ENCODE measurements at places on chromosomes 16 and 17. TPM values are rescaled to one million over a fixed set of nuclear protein-coding genes. Genes with fewer than 3 reads are reported as not detected.
A peak's percentile ranks its signal among the peaks of the same experiment; 100 is the strongest.

The C16orf89 gene
- total RNA-seq: not detected

DNA sequence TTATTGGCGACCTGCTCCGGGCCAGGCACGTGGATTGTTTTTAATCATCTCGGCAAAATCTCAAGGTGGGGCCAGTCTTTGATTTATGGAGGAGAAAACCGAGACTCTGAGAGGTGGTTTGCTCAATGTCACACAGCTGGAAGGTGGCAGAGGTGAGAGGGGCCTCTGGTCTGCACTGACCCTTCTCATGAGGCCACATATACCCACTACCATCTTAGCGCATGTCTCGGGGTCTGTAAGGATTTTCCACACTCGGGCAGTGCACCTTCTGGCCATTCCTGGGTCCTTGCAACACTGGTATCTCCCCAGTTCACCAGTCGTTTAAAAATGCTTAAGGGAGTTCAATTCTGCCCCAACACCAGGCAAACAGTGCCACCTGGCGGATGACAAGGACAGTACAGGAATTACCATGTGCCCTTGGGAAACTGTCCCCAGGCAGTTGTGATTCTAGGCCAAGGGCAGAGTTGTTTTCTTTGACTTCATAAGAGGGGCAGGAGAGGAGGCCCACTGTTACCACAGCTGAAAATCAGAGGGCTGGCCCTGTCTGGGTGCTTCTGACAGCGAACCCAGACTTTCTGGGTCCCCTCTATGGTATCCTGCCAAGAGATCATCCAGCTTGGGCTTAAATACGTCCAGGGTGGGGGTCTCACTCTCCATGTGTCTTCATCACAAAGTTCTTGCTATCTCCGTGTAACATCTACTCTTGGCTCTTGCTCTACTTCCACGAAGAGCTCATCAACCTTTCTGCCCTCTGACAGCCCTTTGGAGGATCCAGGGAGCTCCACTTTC, 39.4 kb upstream of the RAI1 start:
- DNase-seq: peak; percentile 82
- no peaks in the 10 kb centered on the region for H3K4me1 ChIP-seq
- H3K27me3 ChIP-seq: no peaks in the 10 kb centered on the region
- H3K27ac ChIP-seq: no peak overlapping the region
- no peaks in the 10 kb centered on the region for H3K36me3 ChIP-seq
- no peak overlapping the region for H3K4me3 ChIP-seq

- DNase-seq: no peak
- H3K4me3 ChIP-seq: no peak overlapping the region
- no peak overlapping the region for H3K27ac ChIP-seq
- no peaks in the 10 kb centered on the region for H3K27me3 ChIP-seq
- no peaks in the 10 kb centered on the region for H3K4me1 ChIP-seq
Observed at GRCh38 chr17:17221329-17221728, 15.2 kb upstream of the PLD6 start.

The CCL7 gene
- not detected for total RNA-seq

DNA sequence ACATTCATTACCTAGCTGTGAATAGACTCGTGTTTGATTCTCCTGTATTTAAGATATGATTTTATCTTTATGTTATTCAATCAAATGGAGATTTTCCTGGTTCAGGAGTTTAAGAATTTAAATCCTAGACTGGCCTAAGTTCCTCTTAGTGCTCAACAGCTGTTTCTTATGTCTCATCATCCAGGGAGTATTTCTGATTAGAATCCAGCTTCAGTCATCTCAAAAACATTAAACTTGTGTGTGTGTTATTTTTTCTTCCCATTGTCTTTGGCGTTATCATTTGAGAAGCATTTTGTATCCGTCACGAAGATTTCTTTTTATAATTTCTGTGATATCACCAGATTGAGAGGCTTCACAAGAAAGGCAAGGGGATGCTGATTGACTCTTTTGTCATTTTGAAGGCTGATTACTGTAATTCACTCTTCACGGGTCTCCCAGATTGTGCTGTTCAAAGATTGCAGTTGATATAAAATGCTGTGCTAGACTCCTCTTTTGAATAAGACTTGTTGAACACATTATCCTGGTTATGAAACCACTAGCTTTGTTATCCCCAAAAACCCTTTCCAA, 204.8 kb downstream of the CDH8 start:
- H3K4me1 ChIP-seq: no peaks in the 10 kb centered on the region
- no peaks in the 10 kb centered on the region for H3K27me3 ChIP-seq
- H3K27ac ChIP-seq: no peak overlapping the region

The TRIM47 gene
- total RNA-seq: 43.2 TPM

GRCh38 chr16:50497592-50497991, 50.6 kb upstream of the NKD1 start:
- H3K4me3 ChIP-seq: no peak overlapping the region
- no peaks in the 10 kb centered on the region for H3K27me3 ChIP-seq
- H3K36me3 ChIP-seq: no peaks in the 10 kb centered on the region
- H3K4me1 ChIP-seq: no peaks in the 10 kb centered on the region

GRCh38 chr16:48619547-48619946, 9.6 kb upstream of the N4BP1 start:
- no peak overlapping the region for H3K4me3 ChIP-seq
- no peaks in the 10 kb centered on the region for H3K27me3 ChIP-seq
- H3K36me3 ChIP-seq: no peaks in the 10 kb centered on the region

DNA sequence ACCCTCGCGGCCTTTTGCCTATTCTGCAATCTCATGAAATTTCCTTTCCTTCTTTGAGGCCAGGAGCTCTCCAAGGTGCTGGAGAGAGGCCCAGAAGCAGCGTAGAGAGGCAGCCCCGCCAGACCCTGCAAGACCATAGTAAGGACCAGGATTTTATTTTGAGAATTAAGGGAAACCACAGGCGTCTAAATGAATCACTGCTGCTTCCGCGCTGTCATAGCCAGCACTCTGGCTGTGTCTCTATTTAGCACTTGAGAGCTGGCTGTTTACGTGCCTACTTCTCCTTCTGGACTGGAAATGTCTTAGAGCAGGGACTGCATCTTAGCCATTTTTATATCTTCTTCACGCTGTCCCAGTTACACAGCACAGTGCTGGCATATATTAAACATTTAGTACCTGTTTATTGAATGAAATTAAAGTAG, 37.6 kb upstream of the PIRT start:
- no peak overlapping the region for H3K4me3 ChIP-seq
- DNase-seq: no peak
- H3K27me3 ChIP-seq: peaks cover 2% of the 10 kb centered on the region
- no peak overlapping the region for H3K27ac ChIP-seq
- no peaks in the 10 kb centered on the region for H3K4me1 ChIP-seq

The IKZF3 gene
- total RNA-seq: 3.1 TPM

- no peak overlapping the region for H3K4me3 ChIP-seq
- DNase-seq: no peak
- H3K36me3 ChIP-seq: no peaks in the 10 kb centered on the region
- H3K27ac ChIP-seq: no peak overlapping the region
Observed at GRCh38 chr17:9776911-9777310, 14.5 kb downstream of the DHRS7C start.

The ATP2A3 gene
- 300 TPM for total RNA-seq

- no peak overlapping the region for H3K27ac ChIP-seq
- DNase-seq: no peak
- H3K4me3 ChIP-seq: no peak overlapping the region
- no peaks in the 10 kb centered on the region for H3K27me3 ChIP-seq
Observed at GRCh38 chr16:86709103-86709502, 130.8 kb downstream of the FOXL1 start.

DNA sequence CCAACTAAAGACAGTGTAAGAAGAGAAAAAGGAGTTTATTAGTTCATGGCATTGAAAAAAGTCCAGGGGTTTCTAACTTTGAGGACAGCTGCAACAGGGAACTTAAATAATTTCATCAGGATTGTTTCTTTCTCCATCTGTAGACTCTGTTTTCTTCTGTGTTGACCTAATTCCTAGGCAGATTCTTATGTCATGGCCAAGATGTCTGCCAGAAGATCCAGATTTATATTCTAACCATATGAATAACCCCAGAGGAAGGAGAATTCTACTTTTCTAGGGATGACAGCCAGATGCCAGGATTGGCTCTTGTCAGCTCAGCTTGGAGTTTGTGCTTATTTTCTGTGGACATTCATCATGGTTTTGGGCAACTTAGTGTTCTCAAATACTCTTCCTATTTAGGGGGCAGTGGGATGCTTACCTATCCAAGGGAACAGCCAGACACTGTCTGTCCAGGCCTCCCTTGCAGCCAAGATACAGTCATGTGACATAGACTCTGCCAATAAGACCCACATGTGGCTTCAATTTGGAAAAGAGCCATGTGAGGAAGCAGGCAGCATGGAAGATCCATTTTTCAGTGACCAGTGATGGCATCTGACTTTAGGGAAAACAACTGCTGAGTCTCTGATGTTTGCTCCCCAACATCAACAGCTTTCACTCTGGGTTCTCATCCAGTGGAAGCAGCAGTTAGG, 18.2 kb downstream of the PCTP start:
- DNase-seq: no peak
- H3K4me1 ChIP-seq: peaks cover 9% of the 10 kb centered on the region
- no peaks in the 10 kb centered on the region for H3K27me3 ChIP-seq

DNA sequence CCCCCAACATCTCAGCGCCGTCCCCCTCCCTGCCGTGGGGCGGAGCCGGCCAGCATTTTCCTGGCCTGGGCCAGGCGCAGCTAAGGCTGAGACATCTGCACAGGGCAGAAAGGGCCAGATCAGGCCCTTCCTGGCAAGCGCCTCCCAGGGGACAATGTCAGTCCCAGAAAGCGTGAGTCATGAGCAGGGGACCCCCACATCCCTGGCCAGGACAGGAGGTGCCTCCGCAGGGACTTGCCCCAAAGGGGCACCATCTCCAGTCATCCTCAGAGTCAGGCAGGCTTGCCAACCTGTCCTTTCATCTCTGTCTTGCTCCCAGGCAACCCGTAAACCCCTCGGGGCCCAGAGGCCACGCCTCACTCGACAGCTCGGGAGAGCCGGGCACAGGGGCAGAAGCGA, 43.2 kb downstream of the SOCS1 start:
- no peaks in the 10 kb centered on the region for H3K4me1 ChIP-seq
- H3K4me3 ChIP-seq: no peak overlapping the region
- H3K36me3 ChIP-seq: no peaks in the 10 kb centered on the region
- no peak overlapping the region for H3K27ac ChIP-seq
- DNase-seq: no peak

- DNase-seq: peak; percentile 50
- H3K36me3 ChIP-seq: no peaks in the 10 kb centered on the region
- H3K4me1 ChIP-seq: peaks cover 23% of the 10 kb centered on the region
- H3K27ac ChIP-seq: peak overlapping the region; percentile 94
Observed at GRCh38 chr16:81445143-81445961, 744 bp downstream of the CMIP start.

The ASIC2 gene
- not detected for total RNA-seq

DNA sequence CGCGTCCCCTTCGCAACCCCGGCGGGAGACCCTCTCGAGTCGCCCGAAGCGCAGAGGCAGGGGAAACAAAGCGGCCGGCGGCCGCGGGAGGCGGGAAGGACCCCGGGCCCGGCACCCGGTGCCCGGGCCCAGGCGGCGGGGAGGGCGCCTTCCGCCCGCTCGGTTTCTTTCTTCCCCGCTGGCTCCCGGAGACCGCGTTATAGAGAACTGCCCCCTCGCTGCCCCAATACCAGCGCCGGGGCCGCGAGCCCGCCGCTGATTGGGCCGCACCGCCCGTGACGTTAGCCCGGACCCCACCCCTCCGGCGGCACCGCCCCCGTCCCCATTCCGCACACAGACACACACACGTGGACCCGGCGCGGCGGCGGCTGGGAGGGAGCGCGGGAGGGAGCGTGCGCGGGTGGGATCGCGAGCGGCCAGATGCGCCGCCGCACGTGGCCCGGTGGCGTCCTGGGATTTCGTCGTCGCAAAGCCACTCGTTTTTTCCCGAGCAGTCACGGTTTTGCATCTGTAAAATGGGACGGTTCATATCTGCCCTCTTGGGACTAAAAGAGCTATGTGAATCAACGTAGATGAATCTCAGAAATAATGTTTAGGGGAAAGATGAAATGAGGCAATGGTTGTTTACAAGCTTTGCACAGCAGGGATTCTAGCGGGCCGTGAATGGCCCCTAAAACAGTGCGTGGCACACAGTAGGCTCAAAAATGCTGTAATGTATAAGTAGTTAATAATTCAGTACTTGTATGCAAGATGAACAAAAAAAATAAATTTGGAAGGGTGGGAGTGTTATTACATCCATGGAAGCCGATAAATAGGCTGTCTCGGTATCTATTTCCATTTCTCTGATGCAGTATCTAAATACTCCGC, at the start of gene EPOP:
Gene EPOP (minus strand): TSS at position 209 of the 867 bp plus-strand sequence. CDS start 462 bp downstream, outside the sequence.
- H3K4me1 ChIP-seq: peaks cover 25% of the 10 kb centered on the region
- H3K27me3 ChIP-seq: peaks cover 64% of the 10 kb centered on the region
- peak; percentile 86 for DNase-seq
- H3K27ac ChIP-seq: peak within 1 kb of the TSS; percentile 42
